ENCODE measurements at places on chromosomes 5 and 9. TPM values are rescaled to one million over a fixed set of nuclear protein-coding genes. Genes with fewer than 3 reads are reported as not detected.

RC3H2 gene
- total RNA-seq, result 45.4 TPM

- DNase-seq, result no peak
These were observed 51.4 kb upstream of the GRHPR start for GRCh38 chr9:37370968-37371563.

PCDHGA6 gene
- 3.6 TPM for total RNA-seq

GRCh38 chr5:4735261-4735660, 404.9 kb upstream of the ADAMTS16 start:
- no peak for DNase-seq

ANKRD31 gene
- not detected for total RNA-seq

GRCh38 chr5:435961-436640, 6.9 kb upstream of the EXOC3 start:
- DNase-seq, result peak; percentile 40

HTR1A gene
- not detected for total RNA-seq

DNA sequence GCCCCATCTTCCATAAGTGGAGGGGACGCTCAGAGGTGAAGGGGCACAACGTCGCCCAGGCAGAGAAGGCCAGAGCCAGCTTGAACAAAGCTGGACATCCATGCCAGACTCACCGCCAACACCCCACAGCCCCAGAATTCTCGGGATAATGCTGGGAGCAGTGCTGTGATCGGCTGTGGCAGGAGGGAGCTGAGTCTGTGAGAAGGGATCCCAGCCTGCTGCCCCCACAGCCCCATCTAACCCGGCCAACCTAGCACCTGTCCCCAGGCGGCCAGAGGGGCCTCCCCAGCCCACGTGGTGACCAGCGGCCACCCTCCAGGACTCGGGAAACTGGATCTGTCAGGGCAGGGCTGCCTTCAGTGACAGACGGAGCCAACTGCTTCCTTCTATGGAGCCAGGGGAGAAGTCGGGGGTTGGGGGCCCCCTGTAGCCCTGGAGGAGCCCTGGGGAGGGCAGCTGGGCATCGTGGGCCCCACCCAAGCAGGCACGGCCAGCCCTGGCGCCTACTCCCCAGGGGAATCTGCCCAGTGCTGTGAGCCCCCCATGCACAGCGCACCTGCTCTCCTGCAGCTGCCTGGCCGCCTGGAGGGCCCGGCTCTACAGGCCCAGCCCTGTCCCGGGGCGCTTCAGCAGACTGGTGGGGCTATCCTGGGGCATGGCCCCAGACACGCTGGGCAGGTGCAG, 6.0 kb downstream of the BRD3 start:
- no peak for DNase-seq

- no peak for DNase-seq
These were observed 244.2 kb upstream of the RIOK2 start for GRCh38 chr5:97427235-97427634.

GRCh38 chr5:116371431-116371830, 203.2 kb downstream of the SEMA6A start:
- DNase-seq, result no peak

DNA sequence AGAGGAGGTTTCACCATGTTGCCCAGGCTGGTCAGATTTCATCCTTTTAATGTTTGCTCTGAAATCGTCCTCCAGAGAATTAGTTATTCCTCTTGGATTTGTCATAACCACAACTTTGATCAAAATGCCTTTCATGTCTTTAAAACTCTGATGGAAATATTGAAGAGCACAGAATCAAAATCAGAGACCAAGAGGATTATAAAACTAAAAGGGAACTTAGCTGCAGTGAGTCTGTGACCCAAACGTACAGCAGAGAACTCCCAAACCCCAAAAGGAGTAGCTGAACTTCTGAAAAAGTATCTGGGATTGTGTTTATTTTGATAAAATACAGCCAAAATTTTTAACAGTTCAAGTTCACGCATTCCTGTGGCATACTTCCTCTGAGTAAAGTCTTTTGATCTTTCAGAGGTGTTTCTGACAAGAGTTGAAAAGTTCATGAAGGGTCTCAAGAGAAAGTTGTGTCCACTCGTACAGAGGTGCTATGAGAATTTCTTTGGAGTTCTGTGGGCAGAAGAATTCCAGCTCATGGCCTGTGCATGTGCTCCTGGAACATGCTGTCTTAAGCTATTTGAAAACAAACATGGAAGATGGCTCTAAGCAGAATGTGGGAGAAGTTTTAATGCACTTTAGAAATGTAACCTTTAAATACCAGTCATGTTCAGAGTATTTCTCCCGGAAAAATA, 124.0 kb downstream of the ESM1 start:
- DNase-seq, result no peak

DNA sequence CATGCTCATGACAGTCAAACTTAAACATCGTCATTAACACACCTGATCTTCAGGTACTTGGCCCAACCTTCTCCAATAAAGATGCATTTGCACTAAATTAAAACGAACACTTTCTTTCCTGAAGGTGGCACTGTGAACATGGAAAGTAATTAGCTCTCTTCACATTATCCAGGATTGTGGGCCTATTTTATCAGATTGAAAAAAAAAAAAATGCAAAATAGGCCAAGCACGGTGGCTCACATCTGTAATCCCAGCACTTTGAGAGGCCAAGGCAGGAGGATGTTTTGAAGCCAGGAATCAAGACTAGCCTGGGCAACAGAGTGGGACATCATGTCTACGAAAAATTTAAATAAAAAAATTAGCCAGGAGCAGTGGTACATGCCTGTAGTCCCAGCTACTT, 14.4 kb upstream of the CDC20B start:
- no peak for DNase-seq

- no peak for DNase-seq
These were observed 146.5 kb upstream of the TLX3 start for GRCh38 chr5:171162596-171162995.

CHSY3 gene
- 2.9 TPM for total RNA-seq

Data from heart left ventricle (tissue), 16 donors.